NCI-H524 treated with DMSO at 0.1 percent for 48 hours (cell line): ENCODE measurements at places on chromosomes 2 and 18.

GRCh38 chr18:47817017-47817794 is 113.3 kb downstream of the SMAD2 start:
- DNase-seq = no peak

DNA sequence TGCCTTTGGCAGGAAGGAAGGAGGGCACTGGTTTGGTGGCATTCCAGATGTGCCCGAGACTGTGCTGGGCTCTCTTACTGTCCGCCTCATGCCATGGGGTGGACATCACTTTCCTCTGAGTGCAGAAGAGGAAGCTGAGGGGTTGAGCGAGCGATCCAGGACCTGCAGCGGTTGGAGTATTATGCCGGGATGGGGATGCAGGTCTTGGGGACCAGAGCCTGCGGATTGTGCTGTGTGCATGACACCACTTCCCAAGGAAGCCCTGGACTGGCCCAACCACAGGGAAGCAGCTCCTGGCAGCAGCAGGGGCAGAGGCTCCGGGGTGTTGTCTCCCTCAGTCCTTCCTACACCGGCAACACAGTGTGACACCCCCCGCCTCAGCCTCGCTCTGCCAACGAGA is 44.5 kb downstream of the ATP6V1C2 start:
- DNase-seq = no peak

DNA sequence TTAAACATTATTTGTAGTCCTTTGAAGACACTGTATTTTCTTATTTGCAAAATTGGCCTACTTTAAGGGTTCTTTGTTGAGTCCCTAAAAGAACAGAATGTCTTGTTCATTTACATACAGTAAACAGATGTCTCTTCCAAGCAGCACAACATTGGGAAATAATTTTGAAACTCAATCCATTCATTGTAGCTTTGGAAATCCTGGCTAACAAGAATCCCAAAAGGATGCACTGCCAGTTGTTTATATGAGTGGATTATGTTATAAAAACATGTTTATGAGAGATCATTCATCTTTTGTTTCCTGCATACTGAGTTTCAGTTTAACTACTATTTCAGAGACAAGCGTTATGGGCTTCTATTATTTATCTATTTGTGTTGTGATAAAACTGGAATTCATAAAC is 499.3 kb downstream of the PID1 start:
- DNase-seq = no peak

DNA sequence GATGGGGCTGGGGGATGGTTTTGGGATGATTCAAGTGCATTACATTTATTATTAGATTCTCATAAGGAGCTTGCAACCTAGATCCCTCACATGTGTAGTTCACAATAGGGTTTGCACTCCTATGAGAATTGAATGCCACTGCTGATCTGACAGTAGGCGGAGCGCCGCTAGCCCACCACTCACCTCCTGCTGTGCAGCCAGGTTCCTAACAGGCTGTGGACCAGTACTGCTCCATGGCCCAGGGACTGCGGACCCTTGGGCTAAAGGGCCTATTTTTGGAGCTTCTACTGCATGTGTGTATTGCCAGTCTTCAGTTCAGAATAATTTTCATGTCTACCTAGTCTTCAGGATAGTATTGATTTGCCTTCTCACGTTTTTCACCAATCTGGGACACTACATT is 165.3 kb upstream of the TWIST2 start:
- DNase-seq = no peak

DNA sequence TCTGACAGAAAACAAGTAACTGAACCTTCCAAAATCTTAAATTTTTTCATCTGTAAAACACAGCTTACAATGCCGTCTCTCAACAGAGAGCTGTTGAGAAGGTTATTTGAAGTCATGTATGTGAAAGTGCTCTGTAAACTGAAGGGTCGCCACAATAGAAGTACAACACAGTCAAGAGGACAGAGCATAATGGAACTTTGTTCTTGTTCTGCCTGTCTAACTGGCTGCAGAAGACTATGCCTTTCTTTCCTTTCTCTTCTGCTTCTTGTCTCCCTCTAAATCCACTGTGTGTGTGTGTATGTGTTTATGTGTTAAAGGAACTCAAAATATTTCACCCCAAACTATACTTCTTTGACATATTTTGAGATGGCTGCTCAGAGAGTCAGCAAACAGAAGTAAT is 365.8 kb upstream of the RND3 start:
- DNase-seq = no peak

DNA sequence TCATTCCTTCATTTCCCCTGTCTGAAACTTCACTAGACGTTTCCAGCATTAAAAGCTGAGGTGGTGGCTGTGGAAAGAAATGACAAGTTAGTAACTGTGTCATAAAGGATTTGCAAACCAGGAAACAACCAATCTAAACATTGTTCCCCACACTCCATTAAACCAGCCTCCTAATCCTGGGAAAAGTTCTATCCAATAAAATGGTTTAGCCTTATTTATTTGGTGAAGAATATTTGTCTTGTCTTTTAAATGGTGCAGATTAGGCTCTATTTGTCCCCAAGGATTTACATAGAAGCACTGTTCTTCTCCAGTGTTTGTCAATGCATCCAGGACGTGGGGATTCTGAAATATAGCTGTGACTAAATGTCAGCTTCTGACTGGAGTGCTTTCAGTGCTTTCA is 10.5 kb upstream of the DPP4 start:
- DNase-seq = no peak

- DNase-seq = no peak
These were observed 164.3 kb upstream of the PIK3C3 start for GRCh38 chr18:41790687-41791086.

DNA sequence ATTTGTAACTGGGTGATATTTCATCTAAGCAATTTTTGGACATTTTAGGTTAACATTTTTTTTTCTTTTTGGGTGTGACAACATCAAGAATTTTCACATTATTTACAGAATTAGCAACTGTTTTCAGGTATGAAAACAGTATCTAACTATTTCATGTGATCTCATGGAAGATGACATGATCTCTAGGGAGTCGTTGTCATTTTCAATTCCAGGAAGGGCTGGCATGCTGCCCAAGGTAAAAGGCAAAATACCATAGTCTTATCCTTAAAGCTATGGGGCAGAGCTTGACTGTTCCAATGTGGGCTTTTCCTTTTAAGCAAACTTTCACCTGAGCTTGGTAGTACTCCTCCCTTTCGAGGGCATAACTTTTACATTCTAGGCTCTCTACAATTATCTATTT is 443.7 kb downstream of the DSEL start:
- DNase-seq = no peak

DNA sequence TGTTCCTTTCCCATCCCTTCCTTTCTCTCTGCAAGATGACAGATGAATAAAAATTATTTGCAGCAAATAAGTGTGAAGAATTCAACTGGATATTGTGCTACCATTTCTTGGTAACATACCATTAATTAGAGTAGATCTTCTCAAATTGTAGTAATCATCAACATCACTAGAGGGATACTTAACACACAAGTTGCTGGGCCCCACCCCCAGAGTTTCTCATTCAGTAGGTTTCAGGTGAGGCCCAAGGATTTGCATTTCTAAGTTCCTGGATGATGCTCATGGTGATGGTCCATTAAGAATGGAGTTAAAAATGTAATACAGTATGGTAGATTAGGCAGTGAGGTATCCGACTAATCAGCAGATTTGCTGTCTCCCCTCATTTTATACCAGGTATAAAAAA is 594.0 kb downstream of the ERBB4 start:
- no peak for DNase-seq

DNA sequence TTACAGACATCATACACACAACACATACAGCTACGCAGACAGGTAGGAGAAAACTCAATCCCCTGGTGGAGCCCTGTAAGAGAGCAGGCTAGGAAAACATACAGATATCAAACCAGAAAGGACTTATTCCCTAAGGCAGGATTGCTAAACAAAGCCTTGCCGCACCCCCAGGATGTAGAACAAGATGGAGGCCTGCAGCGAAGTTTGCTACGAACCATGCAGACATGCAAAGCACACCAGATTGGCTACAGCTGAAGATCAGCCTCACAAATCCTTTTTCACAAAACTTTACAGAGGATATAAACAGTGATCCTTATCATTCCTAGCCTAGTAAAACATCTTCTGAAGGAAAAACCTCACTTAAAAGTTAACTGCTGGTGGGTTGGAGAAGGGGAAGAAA is 28.3 kb downstream of the C18orf54 start:
- DNase-seq = no peak

DNA sequence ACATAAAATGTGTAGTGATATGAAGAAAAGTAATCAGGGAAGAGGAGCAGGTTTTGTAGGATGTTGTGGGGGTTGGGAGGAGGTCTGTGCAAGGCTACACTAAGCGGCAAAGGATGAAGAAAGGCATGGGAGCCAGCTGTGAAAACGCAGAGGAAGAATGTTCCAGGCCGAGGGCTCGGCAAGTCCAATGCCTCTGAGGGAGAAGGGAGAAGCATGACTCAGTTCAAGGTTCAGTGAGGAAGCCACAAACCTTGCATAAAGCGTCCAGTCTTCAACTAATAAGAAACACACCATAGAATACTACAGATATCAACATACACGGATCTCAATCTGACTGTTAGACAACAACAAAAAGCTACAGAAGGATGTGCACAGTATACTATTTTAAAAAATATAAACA is 16.2 kb downstream of the EPB41L3 start:
- DNase-seq = no peak

DNA sequence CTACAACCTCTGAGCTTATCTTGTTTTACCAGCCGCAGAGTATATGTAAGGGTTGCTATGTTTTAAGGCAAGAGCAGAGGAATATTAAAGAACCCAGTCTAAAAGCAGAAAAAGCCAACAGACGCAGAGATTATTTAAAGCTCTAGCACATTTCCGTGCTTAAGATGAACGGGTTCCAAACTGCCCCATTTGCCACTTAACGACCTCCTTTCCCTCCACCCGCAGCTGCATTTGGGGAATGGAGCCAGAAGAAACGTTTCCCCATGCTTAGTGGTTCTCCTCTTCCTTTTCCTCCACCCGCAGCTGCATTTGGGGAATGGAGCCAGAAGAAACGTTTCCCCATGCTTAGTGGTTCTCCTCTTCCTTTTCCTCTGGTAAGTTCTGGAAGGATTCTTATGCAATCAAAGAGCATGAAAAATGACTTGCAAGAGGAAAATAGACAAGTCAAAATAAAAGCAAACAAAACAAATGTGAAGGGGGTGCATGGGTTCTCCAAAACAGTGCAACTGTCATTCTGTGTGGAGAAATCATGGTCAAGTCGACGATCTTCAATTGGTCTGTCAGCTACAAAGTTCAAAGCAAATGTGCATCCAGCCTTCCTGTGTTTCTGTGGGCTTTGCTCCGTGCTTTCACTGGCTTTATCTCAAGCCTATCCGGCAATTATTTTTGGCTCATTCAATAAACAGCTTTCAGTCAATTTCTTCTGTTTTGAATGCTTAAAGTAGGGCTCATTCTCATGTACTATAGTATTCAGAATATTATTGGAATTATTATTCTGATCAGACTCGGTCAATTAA is 57.8 kb downstream of the DIPK1C start:
- no peak for DNase-seq

DNA sequence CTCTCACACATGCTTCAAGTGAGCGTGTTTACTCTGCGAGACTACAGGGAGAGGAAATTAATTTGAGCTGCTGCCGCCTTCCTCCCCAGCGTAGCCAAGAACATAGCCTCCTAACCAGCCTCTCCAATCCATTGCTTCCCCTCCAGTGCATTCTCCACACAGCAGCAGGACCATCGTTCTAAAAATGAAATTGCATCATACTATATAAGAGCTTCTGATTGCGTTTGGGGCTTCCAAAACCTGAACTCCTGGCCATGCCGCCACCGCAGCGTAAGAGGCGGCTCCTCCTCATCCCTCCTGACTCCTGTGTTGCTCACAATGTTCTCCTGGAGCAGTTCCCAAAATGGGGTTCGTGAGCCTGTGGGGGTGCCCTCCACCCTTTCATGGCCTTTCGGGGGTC is 142.1 kb downstream of the MYT1L start:
- DNase-seq = no peak

DNA sequence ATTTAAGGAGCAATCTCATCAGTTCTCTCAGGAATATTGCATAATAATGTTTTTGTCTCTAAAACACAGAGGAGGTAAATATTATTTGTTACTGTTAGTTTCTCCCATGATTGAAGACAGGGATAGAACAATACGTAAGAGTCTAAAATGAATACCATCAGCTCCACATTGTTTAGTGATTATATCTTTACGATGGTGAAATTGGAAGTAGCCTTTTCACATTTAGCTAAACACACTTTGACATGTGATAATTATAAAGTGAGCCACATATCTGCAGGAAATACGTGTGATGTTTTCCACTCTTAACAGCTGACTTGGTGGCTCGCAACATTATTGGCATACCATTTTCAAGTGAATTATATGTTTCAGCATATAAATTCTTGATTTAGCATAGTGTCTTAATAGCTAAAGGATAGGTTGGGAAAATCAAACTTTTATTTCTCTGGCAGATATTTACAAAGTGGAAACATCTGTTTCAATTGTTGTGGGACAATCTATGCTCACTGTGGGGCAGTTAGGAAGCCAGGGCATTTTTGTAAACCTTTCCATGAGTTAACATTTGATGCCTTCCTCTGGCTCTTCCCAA is 208.1 kb upstream of the RASGRP3 start:
- DNase-seq = no peak

DNA sequence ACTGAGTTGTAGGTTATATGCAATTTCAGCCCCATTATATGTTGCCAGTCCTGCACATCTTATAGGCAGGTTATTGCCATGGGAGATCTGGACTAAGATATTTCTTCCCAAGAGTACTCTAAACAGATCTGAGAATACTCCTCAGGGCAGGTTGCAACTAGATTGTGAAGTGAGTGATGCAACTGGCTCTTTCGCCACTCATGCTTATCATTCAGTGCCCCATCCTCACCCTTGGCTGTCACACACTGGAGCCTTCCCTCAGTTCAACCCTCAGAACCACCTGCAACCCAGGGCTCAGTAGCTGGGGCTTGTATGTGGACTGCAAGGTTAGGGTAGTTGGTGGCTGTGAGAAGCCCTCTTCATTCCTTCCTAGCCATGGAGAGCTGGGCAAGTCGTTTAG is 14.1 kb downstream of the MERTK start:
- DNase-seq = no peak

DNA sequence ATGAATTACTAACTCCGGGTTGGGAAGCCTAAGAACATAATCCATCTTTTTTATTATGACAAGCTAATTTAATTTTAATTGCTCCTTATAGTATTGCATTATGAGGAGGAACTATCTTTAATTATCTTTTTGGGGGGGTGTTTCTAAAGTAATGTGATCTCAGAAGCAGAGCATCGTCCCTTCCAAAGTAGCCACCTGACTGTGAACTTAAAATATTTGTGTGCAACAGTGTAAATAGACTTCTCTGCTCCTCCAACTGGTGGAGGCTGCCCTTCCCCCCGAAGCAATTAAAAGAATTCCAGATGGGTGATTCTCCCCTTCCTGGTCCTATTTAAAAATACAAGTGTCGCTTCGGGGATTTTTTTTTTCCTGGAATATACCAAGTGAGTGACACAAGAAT is 55.7 kb downstream of the TCF7L1 start:
- no peak for DNase-seq

- no peak for DNase-seq
These were observed 279.2 kb downstream of the PTPRM start for GRCh38 chr18:7846335-7846734.

- no peak for DNase-seq
These were observed 25.9 kb upstream of the DNER start for GRCh38 chr2:229740279-229740678.
